ENCODE measurements at places on chromosomes 4 and X.

DNA sequence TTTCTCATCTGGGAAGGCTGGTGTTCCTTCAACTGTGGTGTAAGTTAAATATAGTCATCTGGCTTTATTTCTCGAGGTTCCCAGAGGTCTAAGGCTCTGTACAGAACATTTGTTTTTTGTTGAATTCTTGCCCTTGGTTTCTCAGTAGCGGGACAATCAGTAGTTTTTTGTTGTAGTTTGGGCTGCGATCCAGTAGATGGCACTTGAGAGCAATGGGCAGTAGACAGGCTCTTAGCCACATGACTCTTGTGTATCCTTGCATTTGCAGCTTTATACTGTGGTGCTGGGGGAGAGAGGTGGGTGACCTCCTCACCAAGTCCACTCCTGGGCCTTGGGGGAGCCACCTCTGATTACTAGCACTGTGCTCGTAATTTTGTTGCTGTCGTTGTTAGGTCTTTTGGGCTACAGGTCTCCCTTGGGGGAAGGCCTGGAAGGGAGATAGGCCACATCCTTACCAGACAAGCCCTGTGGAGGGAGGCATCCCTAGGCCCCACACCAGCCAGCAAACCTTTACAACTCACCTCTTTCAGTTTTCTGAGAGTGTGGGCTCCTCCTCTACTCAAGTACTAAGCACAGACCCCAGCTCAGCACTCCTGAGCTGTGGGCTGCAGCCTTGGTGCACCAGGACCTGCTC lies 8.1 kb downstream of the ETDB start:
- DNase-seq: peak; percentile 31

GRCh38 chr4:187606581-187606980 lies 389.0 kb upstream of the ZFP42 start:
- DNase-seq: peak; percentile 73

DNA sequence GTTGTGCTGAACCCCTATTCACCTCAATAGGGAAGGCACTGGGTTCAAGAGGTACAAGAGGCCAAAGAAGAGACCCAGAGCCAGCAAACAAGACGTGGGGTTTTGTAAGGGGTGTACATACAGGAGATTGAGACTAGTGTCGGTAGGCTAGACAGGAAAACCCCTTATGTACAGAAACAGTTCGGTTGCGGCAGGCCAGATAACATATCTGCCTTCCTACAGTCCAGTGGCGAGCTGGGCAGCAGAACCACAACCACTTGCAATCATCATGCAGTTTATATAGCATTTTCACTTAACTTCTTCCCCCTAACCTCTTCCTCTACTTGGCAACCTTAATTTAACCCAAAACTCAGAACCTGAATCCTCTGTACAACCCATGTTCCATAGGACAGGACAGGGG lies 422.2 kb downstream of the PDHA2 start:
- DNase-seq: no peak

- no peak for DNase-seq
Observed at GRCh38 chr4:182124359-182124758, 118.8 kb upstream of the TENM3 start.

DNA sequence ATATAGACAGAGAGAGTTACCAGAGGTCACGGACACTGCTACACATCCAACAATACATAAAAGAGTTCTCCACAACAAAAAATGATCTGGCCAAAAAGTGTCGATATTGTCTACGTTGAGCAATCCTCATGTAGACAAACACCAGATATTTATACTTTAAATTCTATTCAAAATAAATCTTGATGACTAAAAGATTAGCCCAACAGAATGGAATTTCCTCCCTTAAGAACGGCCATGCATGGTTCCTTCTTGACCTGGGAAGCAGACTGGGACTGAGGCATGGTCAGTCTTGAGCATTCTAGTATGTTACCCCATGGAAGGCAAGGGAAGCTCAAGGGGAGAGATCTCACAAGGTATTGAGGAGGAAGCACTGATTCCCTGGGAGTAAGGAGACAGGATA lies 43.5 kb downstream of the LHFPL1 start:
- no peak for DNase-seq

GRCh38 chr4:16070203-16070602 lies 13.6 kb downstream of the PROM1 start:
- no peak for DNase-seq

DNA sequence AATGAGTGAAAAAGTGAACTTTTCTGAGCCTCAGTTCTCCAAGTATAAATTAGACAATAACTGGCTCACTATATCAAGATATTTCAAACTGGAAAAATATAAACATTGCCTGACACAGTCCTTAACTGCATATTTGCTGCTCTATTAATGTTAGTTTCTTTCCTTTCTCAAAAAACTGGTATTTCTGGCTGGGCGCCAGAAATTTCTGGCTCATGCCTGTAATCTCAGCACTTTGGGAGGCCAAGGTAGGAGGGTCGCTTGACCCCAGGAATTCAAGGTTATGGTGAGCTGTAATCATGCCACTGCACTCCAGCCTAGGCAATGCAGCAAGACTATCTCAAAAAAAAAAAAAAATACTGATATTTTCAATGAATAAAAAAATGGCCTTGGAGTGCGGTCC lies 227.0 kb downstream of the MAGEB17 start:
- no peak for DNase-seq

GRCh38 chr4:7843831-7844593 lies 95.6 kb downstream of the AFAP1 start:
- peak; percentile 81 for DNase-seq

- DNase-seq: no peak
Observed at GRCh38 chr4:181659202-181659601, 584.0 kb upstream of the TENM3 start.

DNA sequence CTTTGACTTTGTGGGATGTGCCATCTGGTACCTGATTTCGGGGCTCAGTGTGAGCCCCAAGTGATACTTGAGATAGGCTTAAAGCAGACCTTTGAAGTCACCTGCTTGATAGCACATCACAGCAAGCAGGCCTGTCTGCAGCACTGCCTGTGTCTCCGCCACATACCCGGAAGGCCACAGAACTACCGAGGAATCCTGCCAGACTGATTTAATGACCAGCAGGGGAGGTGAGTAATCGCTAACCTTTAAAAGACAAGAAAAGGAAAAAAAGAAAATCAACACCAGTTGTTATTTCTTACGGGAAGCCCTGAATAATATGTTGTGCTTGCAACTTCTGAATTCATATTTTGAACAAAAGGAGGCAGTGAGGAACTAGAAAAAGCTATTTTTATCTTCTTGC lies 6.8 kb downstream of the PTCHD1 start:
- DNase-seq: peak; percentile 41

DNA sequence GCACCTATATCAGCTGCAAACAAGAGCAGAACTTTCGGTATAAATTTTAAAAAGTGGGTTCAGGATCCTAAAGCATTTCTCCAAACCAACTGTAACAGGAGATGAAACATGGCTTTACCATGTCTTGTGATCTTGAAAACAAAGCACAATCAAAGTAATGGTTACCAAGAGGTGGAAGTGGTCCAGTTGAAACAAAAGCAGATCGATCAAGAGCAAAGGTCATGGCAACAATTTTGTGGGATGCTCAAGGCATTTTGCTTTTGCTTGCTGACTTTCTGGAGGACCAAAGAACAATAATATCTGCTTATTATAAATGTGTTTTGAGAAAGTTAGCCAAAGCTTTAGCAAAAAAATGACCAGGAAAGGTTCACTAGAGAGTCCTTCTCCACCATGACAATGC lies 116.9 kb upstream of the RAP2C start:
- DNase-seq: no peak

GRCh38 chr4:104979083-104979760 lies 167.5 kb upstream of the TET2 start:
- no peak for DNase-seq

- DNase-seq: no peak
Observed at GRCh38 chrX:3191796-3192195, 150.5 kb downstream of the ARSF start.

- DNase-seq: no peak
Observed at GRCh38 chr4:53174823-53175222, 191.0 kb downstream of the SCFD2 start.

- DNase-seq: no peak
Observed at GRCh38 chr4:78069859-78070258, 12.7 kb downstream of the FRAS1 start.

GRCh38 chrX:116499780-116500179 lies 37.0 kb upstream of the CT83 start:
- no peak for DNase-seq

DNA sequence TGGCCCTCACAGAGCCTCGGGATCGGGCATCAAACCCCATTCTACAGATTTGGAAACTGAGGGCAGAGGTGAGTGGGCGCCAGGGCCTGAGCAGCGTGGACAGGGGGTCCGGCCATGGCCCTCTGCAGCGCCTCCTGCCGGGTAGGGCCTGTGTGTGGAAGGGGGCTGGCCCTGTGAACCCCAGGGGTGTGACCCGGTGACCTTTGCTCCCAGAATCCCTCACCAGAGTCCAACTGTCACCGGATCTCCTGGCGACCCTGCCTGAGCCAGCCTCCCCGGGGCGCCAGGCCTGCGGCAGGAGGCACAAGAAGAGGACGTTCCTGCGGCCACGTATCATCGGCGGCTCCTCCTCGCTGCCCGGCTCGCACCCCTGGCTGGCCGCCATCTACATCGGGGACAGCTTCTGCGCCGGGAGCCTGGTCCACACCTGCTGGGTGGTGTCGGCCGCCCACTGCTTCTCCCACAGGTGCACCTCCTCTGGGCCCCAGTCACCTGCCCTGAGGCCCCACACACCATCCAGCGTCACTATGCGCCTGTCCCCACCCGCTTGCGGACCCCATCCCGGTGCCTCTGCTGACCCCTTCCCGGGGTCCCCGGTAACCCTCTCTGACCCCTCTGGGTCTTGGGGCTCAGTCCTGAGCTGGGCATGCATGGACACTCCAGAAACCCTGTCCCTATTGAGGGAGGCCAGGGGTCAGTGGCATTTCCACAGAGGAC lies 4.2 kb downstream of the HGFAC start:
- no peak for DNase-seq

DNA sequence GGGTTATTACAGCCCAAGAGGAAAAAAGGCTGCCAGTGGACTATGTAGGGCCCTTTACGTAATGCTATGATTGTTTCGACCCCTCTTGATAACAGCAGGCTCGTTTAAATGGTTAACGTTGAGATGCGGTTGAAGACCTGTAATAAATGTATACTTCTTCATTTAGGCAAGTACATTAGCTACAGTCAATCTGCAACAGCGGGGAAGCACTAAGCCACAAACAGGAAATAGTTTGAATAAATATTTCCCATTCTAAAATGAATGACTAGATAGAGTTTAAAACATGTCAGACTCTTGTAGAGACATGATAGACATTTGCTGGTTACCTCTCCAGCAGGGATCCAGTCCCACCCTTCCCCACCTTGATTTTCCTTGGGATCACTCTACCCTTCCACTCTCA lies 38.1 kb upstream of the STIM2 start:
- DNase-seq: no peak

DNA sequence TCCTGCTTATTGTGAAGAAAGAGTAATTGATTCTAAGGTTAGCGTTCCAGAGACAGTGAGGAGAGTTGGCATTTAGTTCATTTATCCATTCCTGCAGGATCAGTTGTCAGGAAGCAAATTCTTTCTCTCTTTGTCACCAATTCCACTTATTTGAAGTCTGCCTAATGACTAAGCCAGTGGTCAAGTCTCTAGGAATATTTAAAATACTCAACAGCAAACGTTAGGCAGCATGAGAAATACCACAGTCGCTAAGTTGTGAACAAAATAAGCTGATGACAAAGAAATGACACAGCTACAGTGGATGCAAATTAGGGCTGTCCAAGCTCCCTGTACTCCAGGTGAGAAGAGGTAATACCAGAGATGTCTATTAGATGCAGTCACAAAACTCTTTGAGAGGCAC lies 6.6 kb upstream of the MAGEB17 start:
- DNase-seq: no peak
